ENCODE measurements at places on chromosomes 13 and 19.

DNA sequence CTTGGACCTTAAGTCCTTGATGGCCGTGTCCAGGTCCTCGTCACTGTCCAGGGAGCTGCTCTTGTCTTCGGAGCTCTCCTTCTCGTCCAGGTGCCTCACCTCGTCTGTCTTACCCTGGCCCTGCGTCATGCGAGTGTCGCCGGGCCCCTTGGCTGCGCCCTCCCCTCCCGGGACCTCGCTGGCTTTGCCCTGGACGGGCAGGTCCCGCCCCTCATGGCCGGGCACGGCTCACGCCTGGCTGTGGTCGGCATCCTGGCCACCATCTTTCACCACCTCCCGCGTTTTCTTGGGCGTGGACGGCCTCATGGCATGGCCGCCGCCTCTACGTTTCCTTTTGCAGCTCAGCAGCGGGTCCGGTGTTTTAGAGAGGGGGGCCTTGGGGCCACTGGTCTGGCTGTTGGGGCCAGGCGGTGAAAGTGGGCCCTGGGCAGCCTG, 14.8 kb downstream of the RB1 start:
- DNase-seq, result no peak

DNA sequence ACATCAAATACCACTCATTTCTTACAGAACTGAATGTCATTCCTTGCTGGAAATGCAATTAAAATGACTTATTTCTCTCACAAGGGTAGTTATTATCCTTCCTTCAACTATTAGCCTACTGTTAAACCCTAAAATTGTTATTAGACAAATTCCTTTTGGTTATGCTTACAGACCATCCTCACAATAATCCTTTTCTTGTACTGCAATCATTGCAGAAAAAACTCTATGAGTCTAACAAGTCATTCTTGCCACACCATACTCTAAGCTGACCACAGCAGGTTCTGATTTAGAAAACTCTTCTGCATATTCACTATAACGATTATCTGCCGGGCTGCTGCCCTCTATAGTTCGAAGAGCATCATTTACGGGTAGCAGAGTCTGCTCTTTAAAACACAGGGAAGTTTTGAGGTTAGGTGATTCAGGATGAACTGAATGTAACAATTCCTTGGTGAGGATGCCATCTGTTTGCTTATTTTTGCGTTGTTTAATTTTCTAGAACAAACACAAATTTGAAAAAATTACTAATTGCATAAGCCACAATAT, 38.2 kb downstream of the MTMR6 start:
- peak; percentile 51 for DNase-seq

GRCh38 chr19:46180701-46181387, 32.8 kb downstream of the IGFL2 start:
- peak; percentile 50 for DNase-seq

DNA sequence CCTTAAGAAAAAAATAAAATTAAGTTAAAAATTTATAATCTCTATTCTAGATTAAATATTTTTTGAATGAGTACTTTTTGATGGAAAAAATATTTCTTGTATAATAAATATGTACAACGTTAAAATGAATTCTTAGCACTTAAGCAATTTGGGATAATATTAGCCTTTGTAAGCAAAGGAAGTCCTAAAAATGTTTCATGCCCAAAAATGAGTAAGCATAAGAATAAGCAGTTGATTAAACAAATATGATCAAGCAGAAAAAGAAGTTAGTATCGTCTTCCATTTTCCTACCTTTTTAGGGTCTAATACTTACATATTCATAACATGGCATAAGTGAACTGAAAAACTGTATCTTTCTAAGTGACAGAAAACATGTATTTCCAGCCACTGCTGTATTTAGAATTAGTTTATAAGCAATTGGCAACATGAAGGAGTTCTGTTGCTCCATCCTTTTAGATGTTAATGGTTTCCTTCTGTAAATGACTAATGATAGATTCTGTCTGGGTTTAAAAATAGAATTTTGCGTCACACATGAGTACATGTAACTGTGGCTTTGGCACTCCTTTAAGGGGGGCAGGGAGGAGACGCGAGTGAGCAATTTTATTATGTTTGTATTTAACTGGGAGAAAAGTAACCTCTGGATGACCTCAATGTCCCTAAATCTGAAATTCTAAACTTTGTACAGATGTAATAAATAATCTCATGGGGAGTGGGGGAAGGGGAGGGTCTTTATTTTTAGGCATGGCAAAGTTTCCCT, 237.4 kb downstream of the RGCC start:
- DNase-seq, result peak; percentile 74

DNA sequence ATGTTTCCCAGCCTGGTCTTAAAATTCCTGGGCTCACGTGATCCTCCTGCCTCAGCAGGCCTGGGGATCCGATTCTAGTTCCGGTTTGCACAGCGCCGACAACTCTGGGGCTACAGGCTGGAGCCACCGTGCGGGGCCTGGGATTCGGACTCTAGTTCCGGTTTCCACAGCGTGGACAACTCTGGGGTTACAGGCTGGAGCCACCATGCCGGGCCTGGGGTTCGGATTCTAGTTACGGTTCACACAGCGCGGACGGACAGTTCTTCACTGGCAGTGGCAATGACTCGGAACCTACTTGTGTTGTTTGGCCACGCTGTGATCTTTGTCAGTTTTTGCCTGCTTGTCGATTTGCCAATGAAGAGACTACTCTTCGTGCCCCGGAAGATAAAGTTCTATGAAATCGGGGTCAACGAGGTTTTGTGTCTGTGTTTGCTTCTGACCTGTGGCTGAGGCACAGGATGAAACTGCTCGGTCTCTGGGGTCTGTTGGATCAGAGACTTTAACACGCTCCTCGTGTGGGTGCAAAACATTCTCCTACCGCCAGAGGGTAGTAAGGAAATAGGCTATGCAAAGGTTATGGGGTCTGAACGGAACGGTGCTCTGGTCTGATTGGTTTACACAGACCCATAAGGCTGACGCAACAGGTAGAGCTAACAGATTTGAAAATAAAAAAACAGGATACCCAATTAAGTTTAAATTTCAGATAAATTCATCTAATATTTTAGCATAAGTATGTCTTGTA, 12.1 kb upstream of the ZSCAN1 start:
- DNase-seq, result peak; percentile 61

DNA sequence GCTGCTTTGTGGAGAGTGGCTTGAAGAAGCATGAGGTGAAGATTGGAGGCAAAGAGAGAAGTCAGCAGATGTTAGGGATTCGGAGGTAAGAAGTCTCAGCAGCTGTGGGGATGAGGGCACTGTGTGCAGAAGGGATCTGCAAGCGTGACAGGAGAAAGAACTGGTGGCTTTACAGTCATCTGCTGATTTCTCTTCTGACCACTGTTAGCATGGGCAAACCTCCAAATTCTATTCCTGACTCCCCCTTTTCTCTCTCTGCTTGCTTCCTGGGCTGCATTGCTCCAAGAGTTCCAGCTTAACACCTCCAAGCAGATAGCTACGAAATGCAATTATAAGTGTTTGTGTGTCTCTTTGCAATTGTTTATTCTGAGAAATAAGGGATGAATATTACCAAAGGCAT, 159.6 kb downstream of the GGACT start:
- no peak for DNase-seq

DNA sequence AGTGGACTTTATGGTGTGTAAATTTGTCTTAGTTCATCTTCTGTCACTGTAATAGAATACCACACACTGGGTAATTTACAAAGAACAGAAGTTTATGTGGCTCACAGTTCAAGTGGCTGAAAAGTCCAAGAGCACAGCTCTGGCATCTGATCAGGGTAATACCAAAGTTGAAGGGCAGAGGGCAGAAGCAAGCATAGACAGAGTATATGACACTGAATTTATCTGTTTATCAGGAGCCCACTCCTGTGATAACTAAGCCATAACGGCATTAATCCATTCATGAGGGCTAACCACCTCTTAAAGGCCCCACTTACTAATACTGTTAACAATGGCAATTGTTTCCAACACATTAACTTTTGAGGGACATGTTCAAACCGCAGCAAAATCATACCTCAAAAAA, 4.0 kb upstream of the RFXAP start:
- DNase-seq, result peak; percentile 24

DNA sequence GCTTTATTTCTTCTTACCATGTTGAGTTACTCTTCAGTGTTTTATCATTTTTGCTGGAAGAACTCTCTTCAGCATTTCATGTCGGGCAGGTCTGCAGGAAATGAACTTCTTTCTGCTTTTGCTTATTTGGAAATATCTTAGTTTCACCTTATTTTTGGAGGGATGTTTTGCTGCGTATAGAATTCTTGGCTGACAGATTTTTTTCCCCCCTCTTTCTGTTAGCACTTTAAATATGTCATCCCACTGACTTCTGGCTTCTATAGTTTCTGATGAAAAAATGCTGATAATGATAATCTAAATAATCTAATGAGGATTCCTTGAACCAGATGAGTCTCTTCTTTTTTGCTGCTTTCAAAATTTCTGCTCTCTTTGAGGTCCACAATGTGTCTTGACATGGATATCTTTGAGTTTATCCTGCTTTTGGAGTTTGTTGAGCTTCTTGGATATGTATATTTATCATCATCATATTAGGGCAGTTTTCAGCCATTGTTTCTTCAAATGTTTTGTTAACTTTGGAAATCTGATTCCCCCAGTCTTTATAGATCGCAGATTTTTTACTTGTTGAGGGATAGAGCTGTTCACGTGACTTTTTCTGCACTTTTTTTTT, 20.4 kb downstream of the ZMYM2 start:
- no peak for DNase-seq

GRCh38 chr13:53068585-53069520, 40.2 kb downstream of the OLFM4 start:
- no peak for DNase-seq

GRCh38 chr13:60590800-60591747, 194.1 kb downstream of the TDRD3 start:
- peak; percentile 68 for DNase-seq

GRCh38 chr19:7482584-7483439, 6.0 kb downstream of the PEX11G start:
- DNase-seq, result peak; percentile 30

GRCh38 chr19:18232540-18233223, 6.4 kb upstream of the PDE4C start:
- DNase-seq, result no peak

- DNase-seq, result peak; percentile 7
Measured at GRCh38 chr13:37995092-37995491, 125.5 kb upstream of the TRPC4 start.

DNA sequence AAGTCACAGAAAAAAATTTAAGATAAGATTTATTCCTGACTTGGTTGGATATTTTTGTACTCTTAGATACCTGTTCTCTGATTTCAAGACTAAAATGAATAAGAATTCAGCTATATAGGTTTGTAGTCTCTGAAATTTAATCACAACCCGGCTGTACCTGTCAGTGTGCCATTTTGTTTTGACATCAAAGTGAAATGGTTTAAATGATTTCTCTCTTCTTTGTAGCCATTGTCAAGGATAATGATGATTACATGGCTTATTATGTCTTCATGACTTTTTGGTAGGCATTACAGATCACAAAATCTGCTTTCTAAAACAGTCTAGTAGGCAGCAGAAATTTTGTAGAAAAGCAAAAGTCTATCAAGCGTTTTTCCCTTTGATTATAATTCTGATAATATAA, 72.5 kb downstream of the PCDH17 start:
- DNase-seq, result no peak

GRCh38 chr13:21696865-21697448, 26.1 kb downstream of the FGF9 start:
- no peak for DNase-seq

GRCh38 chr13:101739382-101740178, 287.1 kb downstream of the ITGBL1 start:
- no peak for DNase-seq

GRCh38 chr13:93235258-93236015, 8.8 kb downstream of the GPC6 start:
- peak; percentile 33 for DNase-seq

GRCh38 chr13:44362394-44363040, 11.1 kb upstream of the SERP2 start:
- no peak for DNase-seq
